ENCODE measurements at places on chromosomes 16 and 17.

- DNase-seq, result peak; percentile 73
Observed at GRCh38 chr17:5031365-5032082, 3.7 kb downstream of the SLC52A1 start.

GRCh38 chr16:90084215-90084950, 7.3 kb upstream of the PRDM7 start:
- no peak for DNase-seq

GRCh38 chr16:85389679-85390470, 223.2 kb upstream of the GSE1 start:
- DNase-seq, result no peak

DNA sequence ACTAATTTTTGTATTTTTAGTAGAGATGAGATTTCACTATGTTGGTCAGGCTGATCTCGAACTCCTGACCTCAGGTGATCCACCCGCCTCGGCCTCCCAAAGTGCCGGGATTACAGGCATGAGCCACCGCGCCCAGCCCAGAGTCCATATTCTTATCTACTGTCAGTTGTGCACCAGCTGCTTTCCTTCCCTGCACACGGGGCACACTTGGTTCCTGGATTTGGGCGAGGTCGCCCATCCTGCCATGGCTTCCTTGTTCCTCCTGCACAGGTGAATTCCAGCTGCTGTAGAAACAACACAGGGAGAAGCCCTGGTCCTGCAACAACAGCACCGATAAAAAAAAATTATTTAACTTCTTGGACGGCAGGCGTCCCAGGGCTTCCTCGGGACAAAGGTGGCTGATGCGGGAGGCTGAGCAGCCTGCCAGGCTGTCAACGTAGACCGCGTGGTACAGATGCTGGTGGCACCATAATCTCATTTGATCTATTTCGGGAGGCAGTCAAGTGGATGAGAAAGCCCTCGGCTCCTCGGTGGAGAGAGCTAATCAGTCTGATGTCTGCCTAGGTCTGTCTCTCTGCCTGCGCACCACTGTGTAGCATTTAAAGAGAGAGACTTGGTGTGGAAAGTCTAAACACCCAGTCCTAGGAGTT, 19.1 kb downstream of the RGS9 start:
- no peak for DNase-seq

DNA sequence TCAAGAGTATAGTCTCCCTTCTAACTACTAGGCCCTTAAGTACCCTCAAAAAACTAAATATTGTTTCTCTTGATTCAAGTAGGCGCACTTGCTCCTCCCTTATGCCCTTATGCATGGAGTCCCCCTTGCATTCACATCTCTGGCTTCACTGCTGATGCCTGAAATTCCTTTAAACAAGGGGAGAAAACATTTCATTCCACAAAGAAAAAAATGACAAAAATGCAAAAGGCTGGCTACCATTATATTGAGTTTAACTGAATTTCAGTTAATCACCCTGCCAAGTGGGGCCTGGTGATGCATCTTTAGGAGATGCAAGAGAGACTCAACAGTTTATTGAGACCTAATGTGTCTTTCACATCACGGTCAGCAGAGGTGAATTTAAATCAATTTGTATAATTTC, 35.6 kb downstream of the CRLF3 start:
- DNase-seq, result no peak

DNA sequence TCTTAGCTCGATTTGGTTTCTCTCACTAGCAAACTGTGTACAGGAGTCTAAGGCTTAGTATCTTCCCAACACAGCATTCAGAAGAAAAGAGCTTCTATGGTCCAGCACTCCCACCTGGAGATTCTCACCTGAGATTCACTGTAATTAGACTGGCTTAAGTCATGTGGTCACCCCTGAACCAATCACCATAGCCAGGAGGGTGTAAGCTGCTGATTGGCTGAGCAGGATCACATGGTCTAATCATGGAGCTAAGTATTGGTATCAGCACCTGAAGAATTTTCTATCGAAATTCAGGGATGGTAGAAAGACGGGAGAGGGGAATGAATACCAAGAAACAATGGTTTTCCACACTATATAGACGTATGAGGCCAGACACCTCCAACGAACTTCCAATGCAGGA, 359.8 kb upstream of the ERCC4 start:
- DNase-seq, result no peak

GRCh38 chr16:69566240-69566980, 644 bp downstream of the NFAT5 start:
- DNase-seq, result no peak

- DNase-seq, result no peak
Observed at GRCh38 chr17:9036336-9036735, 15.0 kb downstream of the NTN1 start.
